ENCODE measurements at places on chromosomes 7 and 10. TPM values are rescaled to one million over a fixed set of nuclear protein-coding genes. Genes with fewer than 3 reads are reported as not detected.

- DNase-seq, result no peak
Measured at GRCh38 chr7:156255635-156256034, 384.9 kb upstream of the RNF32 start.

- DNase-seq, result no peak
Measured at GRCh38 chr10:14429043-14429700, 98.4 kb upstream of the FRMD4A start.

Gene CYP26C1
- 0.18 TPM for total RNA-seq

Gene CELF2
- 201 TPM for total RNA-seq

Gene TSPAN15
- total RNA-seq, result 28.7 TPM

Gene GRID1
- total RNA-seq, result not detected

Gene CDC14C
- not detected for total RNA-seq

- no peak for DNase-seq
Measured at GRCh38 chr10:69338547-69339450, 60.5 kb downstream of the HK1 start.

GRCh38 chr7:1231214-1232102, 1.2 kb upstream of the UNCX start:
- DNase-seq, result no peak

Gene PVRIG
- total RNA-seq, result 30.1 TPM

DNA sequence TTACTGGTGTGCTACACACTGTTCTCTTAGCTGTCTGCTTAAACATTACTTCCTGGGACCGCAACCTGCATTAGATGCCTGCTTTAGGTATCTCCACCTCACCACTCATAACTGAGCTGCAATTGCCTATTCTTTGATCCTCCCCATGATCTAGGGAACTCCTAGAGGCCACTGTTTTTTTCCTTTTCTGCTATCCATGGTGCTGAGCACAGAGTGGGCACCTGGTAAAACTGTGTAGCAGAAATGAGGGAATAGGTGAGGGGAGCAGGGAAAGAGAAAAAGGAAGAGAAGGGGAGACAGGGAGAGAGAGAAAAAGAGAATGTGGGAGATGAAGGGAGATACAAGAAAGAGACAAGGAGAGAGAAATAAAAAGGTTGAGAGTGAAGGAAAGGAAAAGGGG, 434.9 kb downstream of the ADRA2A start:
- no peak for DNase-seq

- no peak for DNase-seq
Measured at GRCh38 chr7:16627236-16627635, 18.3 kb downstream of the ANKMY2 start.

Gene TMEM26
- total RNA-seq, result not detected

DNA sequence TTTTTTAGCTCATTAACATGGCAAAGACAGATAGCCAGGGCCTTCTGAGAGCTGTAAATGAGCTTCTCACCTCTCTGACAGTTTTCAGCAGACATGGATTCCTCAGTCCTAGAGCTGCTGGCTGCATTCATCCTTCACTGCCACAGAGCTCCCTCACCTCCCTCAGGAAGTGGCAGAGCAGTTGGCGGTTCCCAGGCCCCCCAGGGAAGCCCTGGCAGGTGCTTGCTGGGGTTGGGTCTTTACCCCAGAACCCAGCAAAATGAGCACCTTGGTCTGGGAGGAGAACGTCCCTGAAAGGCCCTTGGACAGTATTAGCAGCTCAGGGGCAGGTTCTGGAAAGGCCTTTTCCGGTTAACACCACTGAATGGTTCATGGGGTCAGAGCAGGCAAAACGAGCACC, 288.0 kb downstream of the PTPRN2 start:
- no peak for DNase-seq

- DNase-seq, result no peak
Measured at GRCh38 chr7:12456506-12456905, 52.8 kb upstream of the VWDE start.

GRCh38 chr7:130384371-130384801, 4.1 kb downstream of the CPA1 start:
- DNase-seq, result no peak

DNA sequence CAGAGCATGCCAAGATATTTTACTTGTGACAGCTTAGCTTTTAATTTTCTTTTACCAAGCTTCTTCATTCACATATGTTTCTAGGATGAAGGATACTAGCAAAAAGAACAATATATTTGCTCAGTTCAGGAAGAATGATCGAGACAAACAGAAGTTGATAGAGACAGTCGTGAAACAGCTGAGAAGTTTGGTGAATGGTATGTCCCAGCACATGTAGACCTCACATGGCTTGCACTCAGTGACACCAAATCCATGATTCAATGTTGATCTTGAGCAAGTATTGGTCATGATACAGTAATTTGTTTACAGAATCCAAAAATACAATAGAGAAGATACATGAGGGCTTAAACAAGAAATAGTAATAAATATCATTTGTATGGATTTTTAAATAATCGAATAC, 2.5 kb upstream of the CYP26C1 start:
- DNase-seq, result no peak

- DNase-seq, result no peak
Measured at GRCh38 chr7:105799006-105799405, 77.4 kb downstream of the ATXN7L1 start.

DNA sequence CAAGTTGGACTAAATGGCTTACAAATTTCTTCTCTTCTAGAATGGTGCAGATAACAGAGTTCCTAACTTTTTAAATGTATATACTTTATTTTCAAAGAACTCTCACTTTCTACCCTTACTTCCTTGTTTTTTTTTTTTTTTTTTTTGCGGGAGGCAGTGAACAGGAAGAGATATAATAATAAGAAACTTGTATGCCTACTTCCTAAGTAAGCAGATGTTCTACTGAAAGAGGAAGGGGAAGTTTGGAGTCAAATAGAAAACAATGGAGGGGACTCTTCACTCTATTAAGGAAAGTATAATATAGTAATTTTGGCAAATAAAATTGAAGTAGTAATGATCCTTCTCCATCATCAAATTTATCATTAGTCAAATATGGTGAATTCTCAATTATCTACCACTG, 754.0 kb downstream of the KCNMA1 start:
- no peak for DNase-seq

Gene LSM8
- total RNA-seq, result 41.7 TPM

Gene MMP21
- total RNA-seq, result 0.42 TPM

GRCh38 chr7:65250697-65251395, 122.8 kb upstream of the ZNF92 start:
- DNase-seq, result no peak

GRCh38 chr10:77371848-77372799, 265.5 kb downstream of the KCNMA1 start:
- no peak for DNase-seq

GRCh38 chr10:43708262-43708661, 59.6 kb upstream of the ZNF32 start:
- DNase-seq, result no peak

DNA sequence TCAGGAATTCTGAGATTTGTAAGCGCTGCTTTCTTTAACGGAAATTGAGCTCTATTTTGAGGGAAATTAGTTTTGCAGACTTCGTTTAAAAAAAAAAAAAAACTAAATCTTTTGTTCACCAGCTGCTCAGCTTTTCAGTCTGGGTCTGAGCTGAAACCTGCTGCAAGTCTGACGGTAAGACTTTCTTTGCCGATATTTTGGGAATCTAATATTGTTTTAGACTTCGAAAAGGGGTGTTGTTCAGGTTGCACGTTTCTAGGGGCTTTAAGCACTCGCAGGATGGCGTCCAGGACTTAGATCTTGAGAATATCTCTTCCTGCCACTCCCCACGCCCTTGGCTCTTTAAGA, 1.8 kb upstream of the MEOX2 start:
- DNase-seq, result no peak

GRCh38 chr10:120931423-120931822, 80.3 kb downstream of the WDR11 start:
- DNase-seq, result no peak

GRCh38 chr7:17130281-17131059, 168.0 kb upstream of the AHR start:
- no peak for DNase-seq

Gene OPN4
- total RNA-seq, result not detected

Gene BTBD16
- not detected for total RNA-seq

DNA sequence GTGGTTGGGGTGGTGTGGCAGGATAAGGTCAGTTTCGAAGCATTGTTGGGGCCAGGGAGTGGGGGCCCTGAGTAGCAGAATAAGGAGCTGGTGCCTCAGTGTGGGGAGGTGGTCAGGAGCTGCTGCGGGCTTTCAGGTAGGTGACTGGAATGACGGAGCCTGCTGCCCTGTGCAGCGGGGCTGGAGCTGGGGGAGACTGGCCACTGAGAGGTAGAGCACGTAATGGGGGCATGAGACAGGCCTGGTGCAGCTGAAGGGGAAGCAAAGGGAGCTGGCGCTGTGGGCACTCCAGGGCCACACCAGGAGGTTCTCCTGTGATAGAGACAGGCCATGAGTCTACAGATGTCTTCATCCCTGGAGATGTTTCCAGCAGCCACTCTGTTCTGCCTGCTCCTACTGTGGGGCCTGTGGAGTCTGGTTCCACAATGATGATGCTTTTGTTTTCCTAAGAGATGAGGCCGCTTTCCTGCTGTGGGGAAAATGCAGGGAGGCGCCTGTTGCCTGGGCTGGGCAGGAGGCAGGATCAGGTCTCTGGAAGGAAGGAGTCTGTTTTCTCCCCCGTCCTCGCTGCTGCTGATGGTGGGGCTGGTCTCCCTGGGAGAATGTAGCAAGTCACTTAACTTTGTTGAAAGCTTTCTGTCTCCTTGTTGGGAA, 31.1 kb downstream of the NUB1 start:
- no peak for DNase-seq

DNA sequence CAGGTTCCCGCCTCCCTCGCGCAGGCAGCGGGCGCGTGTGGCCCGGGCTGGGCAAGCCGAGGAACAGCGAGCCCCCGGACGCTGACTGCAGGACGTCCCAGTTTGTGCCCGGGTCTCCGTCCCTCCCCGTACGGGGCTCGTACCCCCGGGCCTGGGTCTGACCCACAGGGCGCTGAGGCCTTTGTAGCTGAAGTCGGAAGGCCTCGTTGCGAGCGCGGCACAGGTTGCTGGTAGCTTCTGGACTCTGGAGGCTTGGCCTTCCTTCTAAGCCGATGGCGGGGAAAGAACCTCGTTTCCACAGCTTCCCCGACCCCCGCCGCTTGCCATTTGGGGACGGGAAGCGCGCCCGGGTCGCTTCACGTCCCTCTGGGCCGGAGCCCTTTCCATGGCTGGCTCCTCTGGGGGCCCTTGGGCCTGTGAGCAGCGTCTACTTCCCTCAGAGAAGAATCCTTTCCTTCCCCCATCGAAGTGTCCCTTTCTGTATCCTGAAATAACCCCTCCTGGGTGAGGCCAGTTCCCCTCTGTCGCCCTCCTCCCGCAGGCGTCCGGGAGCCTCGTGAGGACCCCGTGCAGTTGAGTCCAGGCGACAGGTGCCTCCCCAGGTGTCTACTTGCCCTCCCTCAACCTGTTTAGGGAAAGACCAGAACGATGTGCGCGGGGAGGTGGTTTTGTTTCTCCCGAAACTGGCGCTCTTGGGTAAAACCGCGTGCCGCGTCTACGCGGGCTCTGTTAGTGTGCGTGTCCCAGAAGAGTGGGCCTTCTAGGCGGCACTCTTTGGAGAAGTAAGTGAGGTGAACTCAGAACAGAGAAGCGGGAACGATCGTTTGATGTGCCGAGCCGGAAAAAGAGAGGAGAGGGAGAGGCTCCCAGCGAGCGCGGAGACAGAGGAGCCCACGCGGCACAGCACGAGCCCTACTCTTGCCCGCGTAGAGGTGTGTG, 9.3 kb downstream of the EVX1 start:
- DNase-seq, result no peak

DNA sequence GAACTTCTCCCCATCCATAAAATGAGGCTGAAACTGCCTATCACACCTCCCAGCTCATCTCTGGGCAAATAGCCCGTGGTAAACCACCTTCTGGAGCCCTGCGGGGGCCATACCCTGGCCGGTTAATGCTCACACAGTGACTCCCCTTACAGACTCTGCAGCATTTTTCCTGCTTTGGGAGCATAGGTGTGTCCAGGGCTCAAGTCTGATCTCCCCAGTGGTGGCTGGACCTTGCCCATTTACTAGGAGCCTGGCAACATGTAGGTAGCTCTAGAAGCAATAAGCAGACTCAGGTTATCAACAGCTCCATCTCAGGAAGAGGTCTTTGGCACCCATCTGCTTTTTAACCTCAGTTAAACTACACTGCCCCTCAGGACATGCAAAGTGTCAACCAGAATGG, 5.5 kb upstream of the CDHR1 start:
- no peak for DNase-seq

Gene PPP1R9A
- total RNA-seq, result 0.08 TPM

DNA sequence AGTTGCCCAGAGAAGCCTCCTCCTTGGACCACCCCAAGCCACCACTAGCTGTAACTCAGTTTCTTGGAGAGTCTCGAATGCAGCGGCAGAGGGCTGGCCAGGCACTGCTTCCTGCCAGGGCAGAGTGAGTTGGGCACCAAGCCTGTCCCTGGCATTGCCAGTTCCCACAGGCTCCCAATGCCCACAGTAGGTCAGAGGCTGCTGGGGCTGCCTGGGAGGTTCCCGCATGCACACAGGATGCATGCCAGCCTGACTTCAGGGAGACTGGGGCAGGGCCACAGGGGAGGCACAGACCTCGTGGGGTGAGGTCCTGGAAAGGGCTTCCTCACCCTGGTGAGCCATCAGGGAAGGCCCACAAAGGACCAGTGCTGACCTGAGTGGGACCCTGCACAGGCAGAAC, 152.8 kb downstream of the ZNF248 start:
- DNase-seq, result no peak

Gene OR2A42
- 0.07 TPM for total RNA-seq

- DNase-seq, result no peak
Measured at GRCh38 chr10:1567152-1567551, 170.2 kb downstream of the ADARB2 start.

Gene STEAP2
- total RNA-seq, result not detected

- DNase-seq, result no peak
Measured at GRCh38 chr7:100577103-100577502, 3.4 kb upstream of the SAP25 start.

Gene FAM53B
- 68.5 TPM for total RNA-seq

Gene C10orf90
- total RNA-seq, result not detected

Gene EIF4EBP2
- total RNA-seq, result 49.5 TPM

DNA sequence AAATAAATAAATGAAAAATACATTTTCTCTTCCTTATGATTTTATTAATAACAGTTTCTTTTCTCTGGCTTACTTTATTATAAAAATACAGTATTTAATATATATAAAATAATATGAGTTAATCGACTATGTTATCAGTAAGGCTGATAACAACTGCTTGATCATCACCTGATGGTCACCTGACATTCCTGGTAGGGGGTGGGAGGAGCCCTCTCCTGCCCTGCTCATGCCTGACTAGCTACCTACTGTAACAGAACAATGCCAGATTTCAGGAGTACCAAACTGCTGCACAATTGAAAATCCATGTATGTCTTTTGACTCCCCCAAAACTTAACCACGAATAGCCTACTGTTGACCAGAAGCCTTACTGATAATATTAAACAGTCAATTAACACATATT, 1.3 kb upstream of the APBB1IP start:
- DNase-seq, result no peak

Data from T-helper 17 cell (primary cell).